CD8-positive, alpha-beta memory T cell (primary cell): ENCODE measurements at places on chromosomes 4 and X.

- DNase-seq = no peak
Observed at GRCh38 chr4:78292341-78292740, 235.2 kb downstream of the FRAS1 start.

DNA sequence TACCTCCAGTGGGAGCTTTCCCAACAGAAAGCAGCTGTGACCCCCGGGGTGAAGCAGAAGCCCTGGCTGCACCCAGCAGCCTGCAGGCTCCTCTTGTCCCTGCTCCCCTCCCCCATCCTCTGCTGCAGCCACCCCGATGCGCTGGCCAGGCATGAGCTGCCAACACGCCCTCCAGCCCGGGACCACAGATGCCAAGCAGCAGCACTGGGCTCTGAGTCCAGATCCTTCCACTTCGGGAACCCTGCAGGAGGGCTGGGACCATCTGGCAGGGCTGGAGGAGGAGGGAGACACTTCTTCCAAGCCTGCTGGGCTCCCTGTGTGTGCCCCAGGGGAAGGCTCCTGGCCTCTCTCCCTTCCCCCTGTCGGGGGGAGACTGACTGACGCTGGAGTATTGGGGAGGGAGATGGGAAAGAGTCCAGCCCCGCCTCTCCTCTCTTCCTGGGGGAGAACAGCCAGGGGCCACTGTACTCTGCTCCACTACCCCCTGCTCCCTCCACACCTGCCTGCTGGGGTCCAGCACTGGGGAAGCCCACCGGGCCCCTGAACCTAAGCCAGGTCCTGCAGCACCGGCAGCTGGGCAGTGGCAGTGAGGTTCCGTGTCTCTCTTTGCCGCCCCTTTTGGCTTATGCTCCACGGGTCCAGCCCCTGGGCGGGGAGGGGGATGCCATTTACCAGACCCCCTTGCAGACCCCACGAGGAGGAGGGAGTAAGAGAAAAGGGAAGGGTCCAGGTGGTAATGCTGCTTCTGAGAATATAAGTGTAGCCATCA, 55.7 kb downstream of the PPP2R2C start:
- DNase-seq = no peak

DNA sequence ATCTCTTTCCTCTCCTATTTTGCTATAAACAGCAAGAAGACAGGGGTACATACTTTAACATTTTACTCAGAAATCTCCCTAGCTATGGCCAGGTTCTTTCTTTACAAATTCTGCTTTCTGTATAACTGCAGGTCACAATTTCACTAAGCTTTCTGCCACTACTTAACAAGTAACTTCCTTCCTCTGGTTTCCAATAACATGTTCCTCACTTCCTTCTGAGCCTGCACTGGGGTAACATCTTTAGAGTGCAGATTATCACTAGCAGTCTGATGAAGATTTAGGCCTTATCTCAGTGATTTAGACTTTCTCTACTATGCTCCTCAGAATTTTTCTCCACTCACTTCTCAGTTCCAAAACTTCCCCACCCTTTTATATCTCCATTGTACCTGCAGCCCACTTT, 1930.5 kb upstream of the AGA start:
- no peak for DNase-seq

DNA sequence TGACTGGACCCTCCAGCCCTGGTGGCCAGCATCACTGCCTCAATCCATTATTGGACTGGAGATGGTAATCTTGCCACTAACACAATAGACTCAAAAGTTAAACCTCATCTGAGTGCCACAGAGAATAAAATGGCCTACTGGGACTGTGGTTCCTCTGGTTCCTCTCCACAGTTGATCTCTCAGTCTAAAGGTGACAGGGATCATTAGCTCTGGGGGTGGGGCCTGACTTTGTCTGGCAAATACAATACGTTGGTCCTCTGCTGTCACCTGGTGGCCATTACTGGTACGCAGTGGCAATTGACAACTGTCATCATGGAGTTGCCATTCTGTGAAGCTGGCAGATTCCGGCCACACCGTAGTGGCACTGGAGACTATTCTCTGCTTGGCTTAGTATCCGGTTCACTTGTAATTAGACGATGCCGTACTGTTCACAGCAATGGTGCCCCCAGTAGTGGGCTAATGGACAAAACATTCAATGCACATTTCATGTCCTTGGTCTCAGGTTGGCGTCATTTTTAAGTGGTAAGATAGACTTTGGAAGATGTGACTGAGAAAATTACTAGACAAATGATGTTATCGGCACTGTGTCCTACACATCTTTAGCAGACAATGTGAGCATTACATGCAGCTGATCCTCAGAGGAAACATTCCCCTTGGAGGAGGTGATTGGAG, 6.7 kb downstream of the FGFBP2 start:
- DNase-seq = peak; percentile 64

- peak; percentile 55 for DNase-seq
Observed at GRCh38 chrX:153944140-153944799, at the start of gene RENBP. TSS of gene RENBP (minus strand) at chrX:153944643. CDS start at chrX:153944610, 33 bp downstream.

- no peak for DNase-seq
Observed at GRCh38 chr4:68570122-68570507, 6.0 kb downstream of the UGT2B17 start.

GRCh38 chr4:61571761-61572559, 371.8 kb downstream of the ADGRL3 start:
- no peak for DNase-seq

- DNase-seq = no peak
Observed at GRCh38 chr4:113618205-113618604, 143.3 kb downstream of the CAMK2D start.

DNA sequence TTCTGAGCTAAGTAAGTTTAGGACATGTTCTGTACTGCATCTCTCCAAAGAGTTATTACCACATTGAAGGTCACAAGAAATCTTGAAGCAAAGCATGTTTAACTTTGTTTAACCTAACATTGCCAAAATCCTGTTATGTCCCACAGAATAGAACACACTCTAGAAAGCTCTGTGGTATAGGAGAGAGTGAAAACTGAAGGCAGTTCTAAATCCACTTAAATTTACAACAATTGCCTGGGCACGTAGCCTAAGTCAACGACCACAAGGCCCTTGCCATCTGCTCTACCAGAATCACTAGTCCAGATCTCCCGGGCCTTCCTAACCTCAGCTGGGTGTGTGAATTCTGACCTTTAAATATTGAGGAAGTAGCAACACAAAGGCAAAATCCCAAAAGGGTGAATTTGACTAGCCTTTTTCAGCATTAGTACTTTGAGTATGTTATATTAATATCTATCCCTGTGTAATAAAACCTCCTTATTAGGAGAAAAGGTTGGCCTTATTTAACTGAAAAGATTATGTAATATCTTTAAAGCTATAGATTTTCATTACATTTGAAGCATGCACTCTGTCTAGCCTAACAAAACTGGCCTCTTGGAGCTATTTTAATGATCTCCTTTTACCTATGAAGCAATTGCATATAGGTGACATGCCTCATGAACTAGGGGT, 4.5 kb upstream of the MAML3 start:
- no peak for DNase-seq

DNA sequence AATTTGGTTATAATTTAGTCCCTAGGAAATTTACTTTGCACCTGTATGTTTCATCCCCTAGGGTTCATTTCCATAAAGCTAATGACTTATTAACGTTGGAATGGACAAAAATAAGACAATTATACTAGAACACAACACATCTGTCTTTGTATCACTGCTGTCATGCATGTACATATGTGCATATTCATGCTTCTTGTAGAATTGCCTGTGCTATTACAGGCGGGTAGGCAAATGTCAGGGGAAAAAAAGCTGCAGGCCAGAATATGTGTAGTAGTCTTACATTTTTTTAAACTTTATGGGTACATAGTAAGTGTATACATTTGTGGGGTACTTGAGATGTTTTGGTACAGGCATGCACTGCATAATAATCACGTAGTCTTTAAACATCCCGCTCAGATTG, 209.6 kb downstream of the NLGN4X start:
- no peak for DNase-seq

GRCh38 chr4:109574931-109575804, 15.1 kb downstream of the MCUB start:
- no peak for DNase-seq

DNA sequence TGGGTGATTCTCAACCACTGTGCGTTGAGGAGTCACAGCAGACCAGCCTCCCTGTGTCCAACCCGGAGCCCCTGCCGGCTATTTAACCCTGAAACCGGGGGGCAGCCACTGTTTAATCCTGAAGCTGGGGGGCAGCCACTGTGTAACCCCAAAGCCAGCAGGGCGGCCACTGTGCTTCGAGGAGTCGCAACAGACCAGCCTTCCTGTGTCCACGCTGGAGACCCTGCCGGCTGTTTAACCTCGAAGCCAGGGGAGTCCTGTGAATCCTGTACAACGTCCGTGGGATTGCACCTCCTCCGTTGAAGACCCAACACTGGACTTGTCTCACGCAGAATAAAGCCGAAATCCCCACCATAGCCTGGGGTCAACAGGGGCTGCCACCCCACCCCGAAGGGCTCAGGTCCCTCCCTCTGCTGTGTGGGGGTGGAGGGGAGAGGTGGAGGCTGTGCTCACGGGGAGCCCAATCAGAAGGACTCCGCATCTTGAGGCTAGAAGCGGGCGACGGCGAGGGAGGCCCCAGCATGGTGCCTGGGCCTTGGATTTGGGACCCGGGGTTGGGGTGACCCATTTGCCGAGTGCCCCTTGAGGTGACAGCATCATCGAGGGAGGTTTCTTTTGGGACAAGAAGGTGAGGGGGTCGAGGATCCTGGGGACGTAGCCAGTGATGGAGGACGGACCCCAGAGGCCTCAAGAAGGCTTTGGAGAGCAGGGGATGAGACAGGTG, 94.9 kb downstream of the ADRA2C start:
- DNase-seq = no peak

DNA sequence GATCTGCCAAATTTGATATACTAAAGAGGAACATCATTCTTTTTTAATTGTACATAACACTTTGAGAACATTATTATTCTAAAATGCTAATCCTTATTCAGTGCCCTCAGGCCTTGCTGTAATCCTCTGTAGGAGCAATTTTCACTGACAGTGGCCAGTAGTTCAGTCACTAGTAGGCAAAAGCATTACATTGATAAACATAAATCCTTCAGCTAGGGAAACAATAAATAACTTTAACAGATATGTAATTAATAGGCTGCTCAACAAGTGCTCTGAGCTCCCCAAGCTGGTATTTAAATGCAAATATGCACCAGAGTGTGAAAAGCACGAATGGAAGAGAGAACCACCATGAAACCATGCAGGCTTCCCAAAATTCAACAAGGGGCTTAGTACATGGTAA, 77.7 kb upstream of the FAM47C start:
- DNase-seq = no peak

DNA sequence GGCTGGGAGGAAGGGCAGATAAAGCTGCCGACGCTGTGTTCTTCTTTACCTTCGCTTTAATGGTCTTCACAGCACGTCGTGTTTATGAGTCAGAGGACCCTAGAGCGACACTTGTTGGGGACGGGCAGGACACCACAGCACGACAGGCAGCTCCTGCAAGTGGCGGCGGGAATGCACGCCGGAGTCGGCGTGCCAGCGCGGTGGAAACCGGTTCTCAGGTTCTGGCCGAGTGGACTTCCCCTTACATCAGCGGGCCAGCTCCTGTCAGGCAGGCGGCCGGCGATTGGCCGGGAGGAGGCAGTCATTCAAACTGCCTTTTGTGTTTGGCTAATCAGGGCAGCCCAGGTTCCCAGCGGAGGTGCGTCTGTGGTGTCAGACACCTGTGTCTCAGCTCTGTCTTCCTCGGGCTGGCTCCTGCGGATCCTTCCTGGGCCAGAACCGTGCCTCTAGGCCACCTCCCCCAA, 150.9 kb downstream of the SHROOM3 start:
- DNase-seq = peak; percentile 4

- DNase-seq = no peak
Observed at GRCh38 chrX:16700734-16701133, 11.7 kb downstream of the CTPS2 start.

GRCh38 chrX:122055460-122055859, 1008.0 kb downstream of the GLUD2 start:
- no peak for DNase-seq

DNA sequence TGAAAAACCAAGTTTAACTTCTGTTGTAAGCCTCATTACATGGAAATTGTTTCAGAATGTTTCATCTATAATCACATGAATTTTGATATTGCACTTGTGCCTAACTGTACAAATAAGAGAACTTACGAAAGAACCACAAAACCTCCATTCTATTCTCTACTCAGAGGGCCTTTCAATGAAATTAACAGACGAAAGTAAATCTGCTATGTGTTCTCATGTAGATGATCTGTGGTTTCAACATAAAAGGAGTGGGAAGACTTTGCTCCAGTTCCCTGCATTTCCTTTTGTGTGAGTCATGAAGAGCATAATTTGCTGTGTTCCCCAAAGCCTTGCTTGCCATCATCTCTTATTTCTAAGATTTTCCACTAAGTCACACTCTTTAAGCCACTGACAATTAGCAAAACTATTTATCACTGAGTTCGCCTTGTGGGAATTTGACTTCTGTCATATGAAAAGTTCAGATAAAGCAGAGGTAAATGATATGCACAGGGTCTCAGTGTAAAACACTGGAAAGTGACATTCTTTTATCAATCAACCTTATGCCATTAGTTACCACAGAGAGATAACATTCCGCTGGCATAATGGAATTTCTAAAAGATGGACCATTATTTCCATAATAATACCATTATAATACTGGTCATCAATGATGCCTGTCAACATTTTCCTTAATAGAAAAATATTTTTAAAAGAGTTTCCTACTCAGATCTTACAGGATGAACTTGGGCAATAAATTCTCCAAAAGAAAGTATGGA, 329.8 kb downstream of the NR3C2 start:
- DNase-seq = no peak

DNA sequence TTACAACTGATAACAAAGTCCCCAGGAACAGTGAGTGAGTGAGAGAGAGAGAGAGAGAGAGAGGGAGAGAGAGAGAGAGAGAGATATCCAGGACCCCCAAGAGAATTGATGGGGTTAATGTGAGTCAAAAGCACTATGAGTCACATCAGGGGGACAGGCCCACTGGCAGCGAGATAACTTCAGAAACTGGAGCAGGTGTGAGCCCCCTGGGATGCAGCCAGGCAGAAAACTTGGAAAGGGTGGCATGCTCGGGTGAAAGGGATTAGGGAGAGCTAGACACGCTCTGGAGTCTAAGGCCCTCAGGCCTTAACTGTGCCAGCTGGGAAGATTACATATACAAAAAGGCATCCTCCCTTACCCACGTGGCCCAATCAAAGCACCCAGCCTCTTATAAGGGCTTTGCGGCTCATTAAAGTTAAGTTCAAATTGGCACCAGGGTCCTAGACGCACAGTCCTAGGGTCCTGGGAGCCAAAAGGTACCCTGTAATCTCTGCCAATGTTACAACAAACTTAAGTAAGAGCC, 841 bp downstream of the ACOT9 start:
- DNase-seq = no peak
